ENCODE measurements at places on chromosomes 16 and 17. TPM values are rescaled to one million over a fixed set of nuclear protein-coding genes. Genes with fewer than 3 reads are reported as not detected.

GRCh38 chr16:68478526-68479250, 30.4 kb upstream of the SMPD3 start:
- H3K4me3 ChIP-seq = no peak overlapping the region
- no peak for DNase-seq
- H3K27ac ChIP-seq = no peak overlapping the region
- no peaks in the 10 kb centered on the region for H3K27me3 ChIP-seq
- H3K4me1 ChIP-seq = no peaks in the 10 kb centered on the region

MT3 gene
- total RNA-seq = not detected

VASN gene
- 218 TPM for total RNA-seq

P2RX5 gene
- not detected for total RNA-seq

ALDOC gene
- total RNA-seq = 24.8 TPM

CDH13 gene
- total RNA-seq = 160 TPM

DNA sequence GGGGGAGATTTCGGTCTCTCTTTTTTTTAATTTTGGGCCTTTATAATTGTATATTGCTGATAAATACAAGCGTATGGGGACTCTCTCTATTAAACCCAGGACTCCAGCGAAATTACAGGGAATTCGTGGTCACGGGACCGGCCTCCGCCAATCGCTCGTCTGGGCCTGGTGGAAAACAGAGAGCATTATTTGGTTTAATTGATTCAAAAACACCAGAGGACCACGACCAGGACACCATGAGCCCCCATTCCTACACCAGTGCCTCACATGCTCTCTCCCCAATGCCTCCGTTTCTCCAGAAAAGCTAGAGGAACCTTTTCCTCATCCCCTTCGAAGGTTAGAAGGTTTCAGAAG, at the start of gene HOXB2:
Gene HOXB2 (minus strand): TSS at position 88 of the 354 bp plus-strand sequence. CDS start 198 bp downstream, outside the sequence.
- peaks cover 6% of the 10 kb centered on the region for H3K4me1 ChIP-seq
- H3K36me3 ChIP-seq = peaks cover 13% of the 10 kb centered on the region
- H3K4me3 ChIP-seq = peak within 1 kb of the TSS; percentile 83
- no peak for DNase-seq

GRCh38 chr16:83390759-83391158, 417.0 kb upstream of the HSBP1 start:
- no peaks in the 10 kb centered on the region for H3K36me3 ChIP-seq
- no peak overlapping the region for H3K4me3 ChIP-seq
- no peak for DNase-seq
- peak overlapping the region; percentile 75 for H3K27ac ChIP-seq
- H3K27me3 ChIP-seq = no peaks in the 10 kb centered on the region
- H3K4me1 ChIP-seq = peaks cover 15% of the 10 kb centered on the region

ICAM2 gene
- total RNA-seq = 212 TPM

- no peak overlapping the region for H3K4me3 ChIP-seq
- H3K4me1 ChIP-seq = no peaks in the 10 kb centered on the region
- DNase-seq = no peak
- no peak overlapping the region for H3K27ac ChIP-seq
Observed at GRCh38 chr16:81496321-81496720, 51.7 kb downstream of the CMIP start.

- no peaks in the 10 kb centered on the region for H3K27me3 ChIP-seq
- no peak overlapping the region for H3K27ac ChIP-seq
- H3K36me3 ChIP-seq = no peaks in the 10 kb centered on the region
- H3K4me1 ChIP-seq = peaks cover 8% of the 10 kb centered on the region
- H3K4me3 ChIP-seq = no peak overlapping the region
- DNase-seq = no peak
Observed at GRCh38 chr16:81554979-81555378, 110.4 kb downstream of the CMIP start.

GRCh38 chr17:79041041-79041570, 17.1 kb downstream of the C1QTNF1 start:
- peaks cover 21% of the 10 kb centered on the region for H3K4me1 ChIP-seq

DNA sequence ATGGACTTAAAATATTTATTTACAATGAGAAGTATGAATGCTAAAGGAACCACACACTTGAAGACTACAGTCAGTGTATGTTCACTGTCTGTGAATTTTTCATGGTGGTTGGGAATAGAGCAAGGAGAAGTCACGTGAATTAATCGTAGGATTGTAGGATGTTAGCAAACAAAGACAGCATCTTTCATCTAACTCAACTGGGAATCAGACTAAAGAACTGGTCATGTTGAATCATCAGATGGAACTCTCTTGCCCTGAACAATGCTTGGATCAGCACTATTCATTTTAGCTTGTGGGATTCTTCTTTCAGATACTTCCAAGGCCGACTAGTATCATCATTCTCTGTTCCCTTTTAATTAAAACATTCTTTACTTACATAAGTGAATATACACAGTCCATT, 18.1 kb downstream of the KCNJ2 start:
- no peaks in the 10 kb centered on the region for H3K4me1 ChIP-seq
- no peaks in the 10 kb centered on the region for H3K27me3 ChIP-seq
- no peak overlapping the region for H3K4me3 ChIP-seq
- no peaks in the 10 kb centered on the region for H3K36me3 ChIP-seq
- no peak overlapping the region for H3K27ac ChIP-seq
- DNase-seq = no peak

TXNDC11 gene
- total RNA-seq = 86.5 TPM

TBC1D3H gene
- not detected for total RNA-seq

KRT36 gene
- total RNA-seq = not detected

CDR2L gene
- total RNA-seq = 54.7 TPM

NPIPB8 gene
- not detected for total RNA-seq

GRCh38 chr16:77723108-77723514, 797 bp downstream of the NUDT7 start:
- no peaks in the 10 kb centered on the region for H3K36me3 ChIP-seq
- H3K4me3 ChIP-seq = peak overlapping the region; percentile 67
- no peaks in the 10 kb centered on the region for H3K27me3 ChIP-seq
- peak overlapping the region; percentile 75 for H3K27ac ChIP-seq
- no peak for DNase-seq

- no peak for DNase-seq
- H3K27ac ChIP-seq = peak overlapping the region; percentile 87
- no peak overlapping the region for H3K4me3 ChIP-seq
- no peaks in the 10 kb centered on the region for H3K27me3 ChIP-seq
- no peaks in the 10 kb centered on the region for H3K36me3 ChIP-seq
Observed at GRCh38 chr17:49779739-49780231, 8.7 kb upstream of the KAT7 start.

- peaks cover 10% of the 10 kb centered on the region for H3K36me3 ChIP-seq
- H3K4me1 ChIP-seq = peaks cover 5% of the 10 kb centered on the region
- no peaks in the 10 kb centered on the region for H3K27me3 ChIP-seq
- DNase-seq = no peak
- peak overlapping the region; percentile 81 for H3K27ac ChIP-seq
Observed at GRCh38 chr17:38728290-38728831, 1.8 kb upstream of the CISD3 start.

DNA sequence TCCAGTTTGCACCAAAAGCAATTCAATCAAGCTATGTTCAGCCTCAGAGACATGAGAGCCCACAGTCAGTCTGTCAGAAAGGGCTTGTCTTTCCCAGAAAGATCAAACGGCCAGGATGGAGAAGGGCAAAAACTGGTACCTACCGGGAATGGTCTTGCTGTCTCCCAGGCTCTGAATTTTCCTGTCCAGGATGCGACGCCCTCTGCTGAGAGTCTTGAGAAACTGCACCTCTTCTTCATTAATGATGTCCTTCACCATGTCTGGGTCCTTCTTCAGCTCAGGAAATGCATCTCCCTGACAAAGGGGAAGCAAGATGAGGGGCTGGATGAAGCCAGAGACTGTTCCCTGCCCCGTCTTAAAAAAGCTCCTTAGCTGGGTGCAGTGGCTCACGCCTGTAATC, 15.8 kb upstream of the EXOSC6 start:
- DNase-seq = no peak
- no peaks in the 10 kb centered on the region for H3K4me1 ChIP-seq
- no peak overlapping the region for H3K4me3 ChIP-seq
- H3K27ac ChIP-seq = no peak overlapping the region
- no peaks in the 10 kb centered on the region for H3K27me3 ChIP-seq

SPEM3 gene
- not detected for total RNA-seq

DNA sequence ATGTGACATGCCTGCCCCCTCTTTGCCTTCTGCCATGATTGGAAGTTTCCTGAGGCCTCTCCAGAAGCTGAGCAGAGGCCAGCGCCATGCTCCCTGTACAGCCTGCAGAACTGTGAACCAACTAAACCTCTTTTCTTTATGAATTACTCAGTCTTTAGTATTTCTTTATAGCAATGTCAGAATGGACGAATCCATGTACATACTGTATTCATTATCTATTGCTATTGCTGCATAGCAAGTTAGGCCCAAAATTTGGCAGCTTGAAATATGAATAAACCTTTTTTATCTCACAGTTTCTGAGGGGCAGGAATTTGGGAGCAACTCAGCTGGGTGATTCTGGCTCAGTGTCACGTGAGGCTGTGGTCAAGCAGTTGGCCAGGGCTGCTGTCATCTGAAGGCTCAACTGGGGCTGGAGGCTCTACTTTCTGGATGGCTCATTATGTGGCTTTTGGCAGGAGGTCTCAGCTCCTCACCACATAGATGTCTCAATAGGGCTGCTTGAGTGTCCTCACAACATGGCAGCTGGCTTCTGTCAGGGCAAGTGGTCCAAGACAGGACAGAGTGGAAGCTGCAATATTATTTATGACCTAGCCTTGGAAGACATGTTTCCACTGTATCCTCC, 40.0 kb downstream of the SOCS1 start:
- no peaks in the 10 kb centered on the region for H3K4me1 ChIP-seq
- no peak overlapping the region for H3K27ac ChIP-seq
- no peaks in the 10 kb centered on the region for H3K27me3 ChIP-seq
- H3K36me3 ChIP-seq = no peaks in the 10 kb centered on the region

DNA sequence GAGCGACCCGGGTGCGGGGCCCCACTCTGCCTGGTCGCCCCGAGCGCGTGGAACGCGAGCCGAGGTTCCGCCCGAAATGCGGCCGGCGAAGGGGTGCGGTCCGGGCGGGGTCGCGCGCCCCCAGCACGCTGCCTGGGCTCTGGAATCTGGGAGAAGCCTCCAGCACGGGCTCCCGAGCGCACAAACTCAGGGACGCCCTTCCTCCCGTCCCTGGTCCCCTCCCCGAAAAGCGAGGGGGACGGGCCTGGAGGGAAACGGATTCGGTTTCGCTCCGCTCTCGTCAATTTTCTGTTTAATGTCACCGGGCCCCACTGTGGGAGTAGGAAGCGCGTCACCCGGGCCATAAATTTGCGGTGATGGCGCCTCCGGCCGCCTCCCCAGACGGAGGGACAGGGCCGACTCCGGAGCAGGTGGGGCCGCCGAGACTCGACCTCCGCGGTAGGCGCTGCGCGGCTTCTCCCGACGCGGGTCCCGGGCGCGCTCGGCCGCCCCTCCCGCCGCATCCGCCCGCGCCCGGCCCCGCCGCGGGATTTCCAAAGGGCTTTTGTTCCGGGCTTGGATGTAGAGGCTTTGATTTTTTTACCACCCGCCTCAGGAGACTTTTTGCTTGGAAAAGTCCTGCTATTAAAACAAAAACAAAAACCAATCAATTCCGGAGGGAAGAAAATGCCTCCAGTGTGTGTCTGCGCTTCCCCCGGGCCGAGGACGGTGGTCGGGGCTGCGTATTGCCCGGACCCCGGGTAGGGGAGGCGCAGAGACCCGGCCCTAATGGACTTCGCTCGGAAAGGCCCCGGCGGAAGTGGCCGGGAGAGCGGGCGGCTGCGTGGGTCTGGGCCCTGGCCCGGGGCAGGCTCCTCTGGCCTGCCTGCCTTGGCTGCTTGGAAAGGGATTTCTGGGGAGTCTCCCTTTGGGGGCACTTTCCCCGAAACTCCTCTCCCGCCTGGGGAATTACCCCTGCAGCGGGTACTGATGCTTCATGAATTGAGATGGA, 7.9 kb upstream of the BAHCC1 start:
- H3K27me3 ChIP-seq = no peaks in the 10 kb centered on the region
- no peaks in the 10 kb centered on the region for H3K36me3 ChIP-seq
- no peak for DNase-seq
- peak overlapping the region; percentile 89 for H3K27ac ChIP-seq
- H3K4me1 ChIP-seq = peaks cover 11% of the 10 kb centered on the region

DNA sequence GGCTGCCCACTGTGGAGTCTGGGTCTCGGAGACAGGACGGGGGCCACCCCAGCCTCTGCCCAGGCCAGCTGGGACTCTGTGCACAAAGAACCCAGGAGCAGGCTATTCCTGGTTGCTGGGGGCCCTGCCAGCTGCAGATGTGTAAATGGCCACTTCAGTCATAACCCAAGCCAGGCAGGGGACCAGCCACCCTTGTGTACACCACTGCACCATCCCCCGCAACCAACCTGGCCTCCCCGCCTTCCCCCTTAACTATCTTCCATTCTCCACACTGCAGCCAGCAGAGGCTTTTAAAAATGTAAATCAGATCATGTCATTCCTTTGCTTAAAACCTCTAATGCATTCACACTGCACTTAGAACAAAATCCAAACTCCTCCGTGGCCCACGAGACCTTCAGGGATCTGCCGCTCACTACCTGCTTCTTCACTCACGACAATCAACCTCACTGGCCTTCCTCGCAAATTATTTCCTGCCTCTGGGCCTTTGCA, 28.3 kb downstream of the RTN4RL1 start:
- no peak overlapping the region for H3K27ac ChIP-seq
- no peaks in the 10 kb centered on the region for H3K36me3 ChIP-seq
- H3K27me3 ChIP-seq = no peaks in the 10 kb centered on the region
- no peak for DNase-seq
- H3K4me3 ChIP-seq = no peak overlapping the region

GRCh38 chr16:4411684-4412083, 4.7 kb downstream of the CORO7 start:
- no peaks in the 10 kb centered on the region for H3K27me3 ChIP-seq
- no peak for DNase-seq
- H3K36me3 ChIP-seq = peaks cover 19% of the 10 kb centered on the region
- no peak overlapping the region for H3K4me3 ChIP-seq
- H3K4me1 ChIP-seq = peaks cover 9% of the 10 kb centered on the region

DNA sequence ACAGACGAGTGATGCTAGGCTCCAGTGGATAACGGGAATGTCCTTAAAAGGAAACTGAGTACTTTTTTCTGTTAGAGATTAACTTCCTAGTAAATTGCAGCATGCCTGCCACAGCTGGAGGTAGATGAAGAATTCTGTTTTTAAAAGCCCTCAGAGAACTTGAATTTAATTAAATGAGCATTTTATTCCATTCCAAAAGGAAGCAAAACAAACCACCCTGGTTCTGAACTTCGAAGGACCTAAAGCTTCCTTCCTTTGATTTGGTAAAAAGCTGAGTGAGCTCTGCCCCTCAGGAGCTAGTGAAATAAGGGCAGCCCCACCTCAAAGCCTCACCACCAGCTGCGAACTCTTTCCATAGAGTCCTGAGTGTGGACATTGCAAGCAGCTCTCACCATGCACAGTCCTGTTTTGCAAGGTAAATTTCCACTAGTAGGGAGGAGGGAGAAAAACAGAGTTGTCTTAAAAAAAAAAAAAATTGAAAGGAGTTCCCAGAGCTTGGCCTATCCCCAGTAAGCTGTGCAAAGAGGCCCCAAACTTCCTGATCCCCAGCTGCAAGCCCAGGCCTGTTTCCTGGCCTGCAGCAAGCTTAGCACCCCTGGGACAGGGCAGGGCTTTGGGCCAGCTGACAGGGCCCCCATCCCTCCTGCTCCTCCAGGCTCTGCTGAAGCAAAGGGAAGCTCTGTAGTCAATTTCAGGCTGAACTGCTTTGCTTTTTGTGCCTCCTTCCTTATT, 11.2 kb downstream of the CHD9NB start:
- DNase-seq = no peak
- no peak overlapping the region for H3K4me3 ChIP-seq
- H3K4me1 ChIP-seq = peaks cover 12% of the 10 kb centered on the region
- H3K27me3 ChIP-seq = no peaks in the 10 kb centered on the region
- peak overlapping the region; percentile 4 for H3K27ac ChIP-seq
- no peaks in the 10 kb centered on the region for H3K36me3 ChIP-seq
